NCI-H460 (cell line): ENCODE measurements at places on chromosomes 3 and 15.

DNA sequence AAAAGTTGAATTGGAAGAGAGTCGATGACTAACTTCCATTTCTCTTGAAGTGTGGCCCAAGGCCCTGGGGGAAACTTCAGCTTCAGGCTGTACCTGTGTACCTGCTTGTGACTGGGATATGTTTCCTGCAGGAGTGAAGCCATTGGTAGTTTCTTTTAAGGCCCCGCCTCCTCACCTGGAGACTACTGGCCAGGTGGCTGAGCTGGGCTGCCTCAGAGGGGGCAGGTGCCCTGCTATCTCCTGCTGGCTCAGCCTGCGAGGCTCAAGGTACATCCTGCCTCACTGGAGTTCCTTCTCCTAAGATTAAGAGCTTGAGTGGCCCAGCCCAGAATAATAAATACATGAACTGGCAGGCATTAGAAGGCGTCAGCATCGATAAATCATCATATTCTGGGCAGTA lies 121.6 kb upstream of the ROPN1 start:
- DNase-seq: no peak

GRCh38 chr3:42214064-42214463 lies 51.9 kb downstream of the CCK start:
- no peak for DNase-seq

DNA sequence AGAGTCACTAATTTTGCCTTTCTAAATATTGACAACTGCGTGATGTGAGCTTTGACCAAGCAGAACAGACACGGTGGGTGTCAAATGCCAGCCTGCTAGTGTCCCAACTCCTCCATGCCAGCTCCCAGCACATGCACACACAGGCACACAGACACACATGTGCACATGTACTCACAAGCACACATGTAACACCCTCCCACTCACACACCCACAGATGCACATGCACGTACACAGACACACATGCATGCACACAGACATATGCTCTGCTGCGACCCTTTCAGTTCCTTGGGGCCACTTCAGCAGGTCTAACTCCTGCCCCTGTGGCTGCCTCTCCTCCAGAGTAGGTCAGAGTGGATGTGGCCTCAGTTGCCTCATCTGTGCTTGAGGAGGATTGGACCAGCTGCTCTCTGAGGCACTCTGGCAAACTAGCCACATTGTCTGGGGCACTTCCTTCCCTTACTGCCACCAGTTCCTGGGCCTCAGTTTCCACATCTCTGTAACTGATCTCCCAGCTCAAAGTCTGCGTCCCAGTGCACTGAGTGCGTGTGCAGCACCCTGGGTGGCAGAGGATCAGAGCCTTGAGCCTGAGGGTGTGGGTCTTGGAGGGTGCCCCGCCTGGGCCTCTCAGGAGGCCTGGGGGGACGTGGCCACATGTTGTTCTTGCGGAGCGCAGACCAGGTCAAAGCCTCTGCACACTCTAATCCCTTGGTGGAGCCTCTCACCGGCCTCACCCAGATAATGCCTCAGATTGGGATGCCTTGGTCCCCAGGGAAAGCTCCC lies 55.0 kb upstream of the PRR23E start:
- DNase-seq: no peak

GRCh38 chr15:60222404-60222803 lies 175.4 kb downstream of the ANXA2 start:
- DNase-seq: no peak

DNA sequence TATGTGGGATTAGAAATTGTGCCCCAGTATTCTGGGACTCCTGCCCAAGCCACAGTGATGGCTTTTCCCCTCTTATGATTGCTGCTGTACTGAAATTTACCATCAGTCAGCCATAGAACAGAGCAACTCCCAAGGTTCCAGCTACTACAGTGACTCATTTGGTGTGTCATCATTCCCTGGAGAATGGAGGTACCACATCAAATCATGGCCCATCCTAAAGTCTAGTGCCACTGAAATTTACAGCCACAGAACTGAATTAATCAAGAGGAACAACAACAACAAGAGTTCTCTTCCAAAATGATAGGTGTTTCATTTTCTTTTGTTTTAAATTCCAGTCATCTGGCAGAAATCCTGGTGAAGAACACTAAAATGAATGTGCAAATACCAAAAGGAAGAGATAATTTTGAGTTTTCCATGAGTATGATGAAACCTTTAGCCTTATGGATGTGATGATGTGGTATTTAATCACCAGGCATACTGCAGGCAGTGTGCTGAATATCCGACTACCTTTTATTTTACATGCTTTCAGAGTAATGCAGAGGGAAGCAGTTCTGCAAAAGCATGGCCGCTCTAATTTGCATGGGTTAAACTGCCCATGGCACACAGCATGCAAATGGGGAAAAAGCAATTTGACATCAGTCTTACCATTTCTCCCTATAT lies 75.6 kb upstream of the SLC2A2 start:
- DNase-seq: no peak

DNA sequence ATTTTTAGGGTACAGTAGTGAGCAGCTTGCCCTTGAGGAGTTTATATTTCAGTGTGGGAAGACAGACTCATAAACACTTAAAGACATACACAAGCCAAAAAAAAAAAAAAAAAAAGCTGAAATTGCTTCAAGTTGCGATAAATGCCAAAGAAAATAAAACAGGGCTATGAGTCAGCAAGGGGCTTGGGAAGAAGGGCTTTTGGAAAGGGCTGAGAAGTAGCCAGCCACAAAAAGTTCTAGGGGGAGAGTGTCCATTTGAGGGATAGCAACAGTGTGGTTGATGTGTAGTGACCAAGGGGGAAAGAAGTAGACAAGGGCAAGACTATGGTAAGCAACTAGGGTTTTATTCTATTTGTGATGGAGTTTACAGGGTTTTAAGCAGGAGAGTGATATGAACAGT lies 185.5 kb downstream of the ADAMTS9 start:
- no peak for DNase-seq

- DNase-seq: no peak
Observed at GRCh38 chr3:141436180-141436579, 50.6 kb upstream of the RASA2 start.

GRCh38 chr3:144692488-144692887 lies 720.9 kb downstream of the DIPK2A start:
- no peak for DNase-seq

DNA sequence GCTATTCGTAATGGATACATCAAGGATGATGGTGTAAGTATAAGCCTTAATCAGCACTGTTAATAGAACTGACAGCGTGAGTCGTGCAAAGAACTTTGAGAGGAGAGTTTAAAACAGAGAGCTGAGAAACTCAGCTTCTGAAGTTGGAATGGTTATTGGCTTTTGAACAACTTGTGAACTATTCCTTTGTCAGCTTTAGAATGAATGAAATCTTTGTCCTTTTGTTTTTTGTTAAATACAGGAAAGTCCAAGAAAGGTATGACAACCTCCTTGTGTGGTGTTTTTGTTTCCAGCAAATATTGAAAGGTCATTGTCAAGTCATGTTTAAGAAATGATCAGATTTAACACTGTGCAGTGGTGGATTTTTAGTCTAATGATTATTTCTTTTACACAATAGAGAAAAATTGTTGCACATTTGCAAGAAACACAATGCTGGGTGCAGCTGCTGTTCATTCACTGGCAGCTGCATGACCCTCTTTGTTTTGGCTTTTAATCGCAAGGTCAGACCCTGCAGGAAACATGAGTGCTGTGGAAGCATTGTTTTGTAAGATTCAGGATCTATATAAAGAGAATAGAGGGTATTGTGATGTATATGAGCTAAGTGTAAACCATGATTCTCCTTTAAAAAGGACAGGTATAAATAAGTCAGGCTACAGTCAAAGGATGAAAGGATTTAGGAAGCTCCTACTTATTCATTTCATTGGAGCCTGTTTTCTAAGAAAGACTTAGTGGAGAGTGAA lies 21.7 kb upstream of the ABHD10 start:
- DNase-seq: no peak
